ENCODE measurements at places on chromosomes 6 and 20.

- no peak for DNase-seq
Measured at GRCh38 chr6:129251669-129252376, 368.9 kb downstream of the LAMA2 start.

GRCh38 chr6:112466373-112467151 is 119.4 kb downstream of the RFPL4B start:
- DNase-seq, result no peak

DNA sequence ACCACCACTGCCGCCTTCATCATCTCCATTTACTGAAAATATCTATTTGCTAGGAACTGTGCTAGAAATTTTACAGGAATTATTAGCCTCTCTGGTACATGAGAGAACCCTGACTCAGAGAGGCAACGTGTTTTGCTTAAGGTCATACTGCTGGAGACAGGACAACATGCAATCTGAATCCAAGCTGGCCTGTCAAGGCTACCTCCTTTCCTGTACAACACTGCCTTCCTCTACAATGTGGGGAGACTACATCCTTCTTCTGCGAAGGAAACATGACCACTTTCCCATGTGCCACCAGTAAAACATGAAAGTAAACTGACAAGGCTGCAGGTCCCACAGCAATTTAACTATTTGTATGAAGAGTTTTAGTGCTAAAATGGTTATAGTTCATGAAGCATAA is 200.9 kb downstream of the BACH2 start:
- no peak for DNase-seq

GRCh38 chr6:138987643-138988468 is at the start of gene REPS1:
Gene REPS1, minus strand, starts transcription at chr6:138988253. Its CDS starts 571 bp downstream, at chr6:138987682.
- DNase-seq, result peak; percentile 87

DNA sequence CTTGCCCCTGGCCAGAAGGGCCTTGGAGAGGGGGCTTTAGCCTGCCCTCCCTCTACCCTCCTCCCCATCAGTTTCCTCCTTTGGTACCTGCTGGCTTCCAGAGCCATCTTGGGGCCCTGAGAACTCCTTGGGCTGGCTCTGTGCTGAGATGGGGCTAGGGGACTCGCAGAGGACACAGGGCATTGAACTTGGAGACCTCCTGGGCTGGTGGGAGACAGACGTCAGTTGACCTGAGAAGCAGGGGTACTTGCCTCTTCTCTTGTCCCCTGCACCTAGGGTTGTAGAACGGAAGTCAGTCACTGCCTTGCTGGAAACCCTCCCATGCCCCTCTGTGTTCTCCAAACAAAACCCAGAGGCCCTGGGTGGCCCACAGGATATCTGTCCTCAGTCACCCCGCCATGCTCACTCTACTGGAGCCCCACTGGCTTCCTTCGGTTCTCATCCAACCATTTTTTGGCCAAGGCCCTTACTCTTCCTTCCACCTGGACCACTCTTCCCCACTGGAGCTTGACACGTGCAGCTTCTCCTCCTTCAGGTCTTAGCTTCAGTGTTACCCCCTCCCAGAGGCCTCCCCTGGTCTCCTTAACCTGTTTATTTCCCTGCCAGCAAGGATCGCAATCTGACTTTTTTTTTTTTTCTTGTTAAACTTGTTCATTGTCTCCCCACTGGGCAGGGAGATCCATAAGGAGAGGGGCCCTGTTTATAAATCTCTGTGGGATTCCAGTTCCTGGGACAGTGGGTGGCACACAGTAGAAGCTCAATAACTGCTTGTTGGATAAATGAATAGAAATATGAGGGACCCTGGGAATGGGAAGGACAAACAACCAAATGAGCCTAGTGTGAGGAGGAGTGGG is 971 bp downstream of the RBCK1 start:
- no peak for DNase-seq

- no peak for DNase-seq
Measured at GRCh38 chr6:128558021-128558420, 37.6 kb upstream of the PTPRK start.

DNA sequence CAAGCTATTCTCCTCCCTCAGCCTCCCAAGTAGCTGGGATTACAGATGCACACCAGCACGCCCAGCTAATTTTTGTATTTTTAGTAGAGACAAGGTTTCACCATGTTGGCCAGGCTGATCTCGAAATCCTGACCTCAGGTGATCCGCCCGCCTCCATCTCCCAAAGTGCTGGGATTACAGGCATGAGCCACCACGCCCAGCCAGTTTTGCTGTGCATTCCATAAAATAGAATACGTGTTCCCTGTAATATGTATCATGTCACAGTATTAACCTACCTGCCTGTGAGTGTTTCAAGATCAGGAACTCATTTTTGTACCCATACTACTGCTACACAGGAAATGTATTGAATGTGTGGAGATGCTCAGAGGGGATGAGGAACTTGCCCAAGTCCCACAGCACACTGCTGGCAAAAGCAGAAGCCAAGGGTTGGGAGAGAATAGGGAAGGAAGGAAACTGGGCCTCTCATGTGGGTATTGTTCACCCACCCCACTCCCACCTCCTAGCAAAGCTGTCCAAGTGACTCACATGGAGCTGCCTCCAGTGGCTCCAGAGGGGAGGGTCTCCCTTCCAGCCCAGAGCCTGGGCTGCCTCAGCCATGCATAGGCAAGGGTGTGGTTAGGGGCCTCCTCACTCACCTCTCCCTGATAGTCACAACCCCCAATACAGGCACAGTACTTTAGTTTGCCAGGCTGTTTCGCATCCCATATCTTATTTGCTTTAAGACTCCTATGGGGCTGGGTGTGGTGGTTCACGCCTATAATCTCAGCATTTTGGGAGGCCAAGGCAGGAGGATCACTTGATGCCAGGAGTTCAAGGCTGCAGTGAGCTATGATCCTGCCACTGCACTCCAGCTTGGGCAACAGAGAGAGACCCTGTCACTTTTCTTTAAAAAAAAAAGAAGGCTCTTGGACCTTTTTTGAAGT is 9.4 kb downstream of the HM13 start:
- DNase-seq, result no peak

- DNase-seq, result peak; percentile 11
Measured at GRCh38 chr6:119110601-119111548, 32.4 kb upstream of the FAM184A start.

All from stimulated activated CD8-positive, alpha-beta memory T cell treated with anti-CD3 and anti-CD28 coated beads, Interleukin-7, amount 100 ng/mL, for 48 hours (primary cell).